ENCODE measurements at places on chromosomes 13 and 19.

DNA sequence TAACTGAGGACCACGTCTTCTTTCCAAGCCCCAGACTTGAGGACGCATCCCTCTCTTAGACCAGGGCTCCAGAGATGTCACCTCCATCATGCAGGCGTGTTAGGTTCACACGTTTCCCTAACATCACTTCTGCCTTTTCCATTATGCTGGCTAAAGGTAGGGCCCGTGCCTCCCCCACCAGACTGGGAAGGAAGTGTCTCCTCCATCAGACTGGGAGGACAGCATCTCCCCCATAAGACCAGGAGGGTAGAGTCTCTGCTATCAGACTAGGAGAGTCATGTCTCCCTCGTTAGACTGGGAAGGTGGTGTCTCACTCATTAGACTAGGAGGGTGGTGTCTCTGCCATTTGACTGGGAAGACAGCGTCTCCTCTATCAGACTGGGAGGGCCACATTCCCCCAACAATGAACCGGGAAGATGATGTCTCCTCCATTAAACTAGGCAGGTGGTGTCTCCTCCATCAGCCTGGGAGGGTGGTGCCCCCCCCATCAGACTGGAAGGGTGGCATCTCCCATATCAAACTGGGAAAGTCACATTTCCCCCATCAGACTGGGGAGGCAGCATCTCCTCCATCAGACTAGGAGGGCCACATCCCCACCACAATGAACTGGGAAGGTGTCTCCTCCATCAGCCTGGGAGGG is 18.1 kb upstream of the SPC24 start:
- no peak for DNase-seq

DNA sequence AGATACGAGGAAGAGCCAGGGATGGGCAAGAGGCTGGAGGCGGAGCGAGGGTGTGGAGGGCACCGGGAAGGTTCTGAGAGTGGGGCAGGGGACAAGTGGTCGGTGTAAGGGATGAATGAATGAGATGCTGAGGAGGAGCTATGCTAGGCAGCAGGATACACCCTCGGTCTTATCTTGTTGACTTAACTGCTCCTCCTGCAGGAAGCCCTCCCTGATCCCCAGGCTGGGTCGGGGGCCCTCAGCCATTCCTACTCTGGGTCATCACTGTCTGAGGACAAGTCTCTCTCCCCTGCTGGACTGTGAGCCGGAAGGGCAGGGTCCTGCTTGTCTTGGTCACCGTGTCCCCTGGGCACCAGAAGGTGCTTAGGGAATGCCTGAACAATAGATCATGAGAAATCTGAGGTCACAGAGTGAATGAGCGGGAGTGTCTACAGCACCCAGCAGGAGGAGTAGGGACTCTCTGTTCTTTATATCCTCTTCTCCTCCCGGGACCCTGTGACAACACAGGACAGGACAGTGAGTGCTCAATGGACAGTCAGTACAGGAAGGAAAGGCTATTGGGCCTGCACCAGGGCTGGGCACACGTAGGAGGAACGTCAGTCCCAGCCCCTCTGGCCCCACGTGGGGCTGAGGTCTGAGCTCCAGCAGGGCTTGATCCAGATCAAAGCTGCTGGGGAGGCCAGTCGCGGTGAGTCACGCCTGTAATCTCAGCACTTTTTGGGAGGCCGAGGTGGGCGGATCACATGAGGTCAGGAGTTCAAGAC is 6.5 kb downstream of the NKPD1 start:
- no peak for DNase-seq

- DNase-seq = no peak
Observed at GRCh38 chr13:106499896-106500295, 35.6 kb downstream of the EFNB2 start.

- DNase-seq = no peak
Observed at GRCh38 chr19:18646535-18647370, 9.9 kb downstream of the KLHL26 start.

GRCh38 chr13:41700790-41701310 is 243.5 kb downstream of the RGCC start:
- DNase-seq = no peak

DNA sequence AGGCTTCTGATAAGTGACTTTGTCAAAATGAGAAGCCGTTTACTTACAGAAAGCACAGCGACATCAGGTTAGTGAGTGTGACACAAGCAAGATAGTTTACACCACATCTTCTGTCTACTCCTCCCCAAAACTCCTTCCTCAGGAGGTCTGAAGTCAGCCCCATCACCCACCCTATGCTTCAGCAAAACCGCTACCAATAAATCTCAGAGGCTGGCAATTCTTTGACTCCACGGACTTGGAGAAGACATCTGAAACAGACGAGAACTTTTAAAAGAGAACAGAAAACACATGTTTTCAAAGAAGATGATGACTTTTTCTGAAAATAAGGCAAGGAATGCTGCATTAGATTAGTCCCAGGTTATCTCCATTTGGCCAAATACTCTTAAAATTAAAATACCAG is 261.1 kb downstream of the TBC1D4 start:
- no peak for DNase-seq

- DNase-seq = no peak
Observed at GRCh38 chr13:109644069-109644750, 142.2 kb downstream of the IRS2 start.

- DNase-seq = no peak
Observed at GRCh38 chr13:49664606-49665005, 26.7 kb downstream of the EBPL start.

GRCh38 chr13:98239162-98240076 is 62.4 kb upstream of the RNF113B start:
- DNase-seq = no peak

DNA sequence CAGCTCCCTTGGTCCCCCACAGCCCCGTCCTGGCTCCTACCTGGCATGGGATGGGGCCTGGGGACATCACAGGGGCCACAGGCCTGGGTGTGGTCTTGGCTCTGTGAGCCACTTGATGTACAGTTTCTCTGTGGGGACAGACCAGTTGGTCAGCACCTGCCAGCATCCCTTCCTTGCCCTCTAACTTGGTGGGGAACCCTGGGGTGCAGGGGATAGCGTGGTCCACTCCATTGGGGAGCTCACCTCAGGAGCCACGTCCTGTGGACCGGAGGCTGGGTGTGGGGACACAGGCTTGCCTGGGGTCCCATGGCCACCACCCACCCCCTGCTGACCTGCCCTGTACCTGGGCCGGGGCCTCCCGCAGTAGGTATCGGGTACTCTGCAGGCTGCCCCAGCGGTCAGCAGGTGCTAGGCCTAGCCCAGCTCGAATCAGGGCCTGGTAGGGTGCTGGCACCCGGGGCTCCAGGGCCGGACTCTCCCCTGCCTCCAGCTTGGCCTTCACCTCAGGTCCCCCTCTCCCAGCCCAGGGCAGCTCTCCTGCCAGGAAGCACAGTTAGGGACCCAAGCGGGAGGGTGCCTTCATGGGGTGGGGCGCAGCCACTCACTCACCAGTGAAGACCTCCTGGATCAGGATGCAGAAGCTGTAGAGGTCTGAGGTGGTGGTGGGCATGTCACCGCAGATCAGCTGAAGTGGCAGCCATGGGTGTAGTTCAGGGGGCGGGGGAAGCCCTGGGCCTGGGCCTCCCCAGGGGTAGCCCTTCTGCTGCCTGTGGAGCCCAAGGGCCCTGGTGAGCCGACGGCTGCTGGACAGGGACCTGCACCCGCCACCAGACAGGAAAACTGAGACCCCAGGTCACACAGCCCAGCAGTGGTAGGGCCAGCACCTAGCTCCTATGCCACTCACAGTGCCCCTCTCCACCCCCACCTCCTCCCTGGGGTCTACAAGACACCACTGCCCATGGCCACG is 14.9 kb downstream of the ARHGAP33 start:
- no peak for DNase-seq

DNA sequence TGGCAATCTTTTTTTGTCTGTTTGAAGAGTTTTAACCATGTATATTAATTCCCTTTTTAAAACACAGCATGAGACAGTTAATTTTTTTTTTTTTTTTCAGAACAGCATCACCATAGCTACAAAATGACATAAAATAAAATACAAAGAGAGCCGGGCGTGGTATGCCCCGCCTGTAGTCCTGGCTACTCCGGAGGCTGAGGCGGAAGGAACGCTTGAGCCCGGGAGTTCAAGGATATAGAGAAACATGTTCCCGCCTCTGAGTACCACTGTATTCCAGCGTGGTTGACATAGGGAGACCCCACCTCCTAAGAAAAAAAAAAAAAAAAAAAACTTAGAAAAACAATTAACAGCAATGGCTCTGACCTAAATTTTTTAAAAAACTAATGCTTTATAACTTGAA is 10.0 kb upstream of the INSR start:
- DNase-seq = no peak

- peak; percentile 83 for DNase-seq
Observed at GRCh38 chr19:18340990-18341868, 831 bp downstream of the PGPEP1 start.

DNA sequence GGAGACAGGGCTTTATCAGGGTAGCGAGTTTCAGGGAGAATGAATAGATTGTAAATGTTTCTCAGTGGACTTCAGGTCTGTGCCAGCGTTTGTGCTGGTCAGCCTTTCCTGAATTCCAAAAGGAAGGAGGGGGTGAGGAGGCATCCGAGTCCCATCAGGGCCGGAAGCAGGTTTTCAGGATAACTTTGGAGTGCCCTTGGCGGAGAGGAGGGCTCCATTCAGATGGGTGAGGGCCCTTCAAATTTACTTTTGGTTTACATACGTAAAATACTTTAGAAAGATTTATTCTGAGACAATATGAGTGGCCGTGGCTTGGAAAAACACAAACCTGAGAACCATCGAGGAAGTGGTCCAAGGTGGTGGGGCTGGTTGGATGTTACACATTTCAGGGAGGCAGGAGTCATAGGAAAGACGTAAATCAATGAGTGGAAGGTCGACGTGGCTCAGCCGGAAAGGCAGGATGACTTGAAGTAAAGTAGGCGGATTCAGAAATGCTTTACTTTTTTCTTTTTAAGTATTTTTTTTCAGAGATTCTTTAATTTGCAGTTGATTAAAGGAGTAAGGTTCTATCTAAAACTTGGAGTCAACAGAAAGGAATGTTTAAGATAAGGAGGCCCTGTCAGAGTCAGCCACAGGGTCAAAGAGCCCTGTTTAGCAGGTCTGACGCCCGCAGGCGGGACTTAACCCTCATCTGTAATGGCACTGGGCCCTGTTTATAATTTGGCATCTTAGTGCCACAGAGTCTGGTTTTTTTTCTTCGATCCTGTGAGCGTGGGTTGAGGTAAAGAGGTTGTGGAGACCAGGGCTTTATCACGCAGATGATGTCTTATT is 32.8 kb downstream of the ATP11A start:
- no peak for DNase-seq

GRCh38 chr19:18153556-18154134 is 682 bp downstream of the PIK3R2 start:
- peak; percentile 44 for DNase-seq

DNA sequence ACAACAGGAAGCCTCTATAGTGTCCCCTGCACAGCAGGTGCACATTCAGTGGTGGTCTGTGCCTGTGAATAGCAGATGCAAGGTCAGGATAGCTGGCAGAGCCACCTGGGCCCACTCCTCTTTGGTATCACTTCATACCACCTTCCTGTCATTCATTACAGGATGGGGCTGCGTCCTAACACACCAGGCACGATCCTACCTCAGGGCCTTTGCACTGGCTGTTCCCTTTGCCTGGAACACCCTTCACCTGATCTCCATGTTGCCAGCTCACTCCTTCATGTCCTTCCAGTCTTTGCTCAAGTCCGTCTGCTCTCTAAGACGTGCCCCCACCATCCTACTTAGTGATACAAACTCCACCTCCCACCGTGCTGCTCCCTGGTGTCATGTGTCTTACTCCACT is 4.6 kb upstream of the LPAR2 start:
- no peak for DNase-seq

DNA sequence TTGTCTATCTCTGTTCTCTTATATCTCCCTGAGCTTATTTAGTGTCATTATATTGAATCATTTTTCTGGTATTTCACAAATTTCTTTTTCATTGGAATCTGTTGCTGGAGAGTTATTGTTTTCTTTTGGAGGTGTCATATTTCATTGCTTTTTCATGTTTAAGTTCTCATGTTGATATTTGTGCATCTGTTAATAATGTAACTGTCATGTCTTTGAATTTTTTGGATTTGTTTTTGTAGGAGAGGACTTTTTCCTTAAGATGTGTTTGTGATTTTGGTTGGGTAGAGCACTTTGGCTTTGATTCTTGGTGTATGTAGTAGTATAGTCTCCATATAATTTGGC is 64.0 kb downstream of the DNAJC3 start:
- no peak for DNase-seq

DNA sequence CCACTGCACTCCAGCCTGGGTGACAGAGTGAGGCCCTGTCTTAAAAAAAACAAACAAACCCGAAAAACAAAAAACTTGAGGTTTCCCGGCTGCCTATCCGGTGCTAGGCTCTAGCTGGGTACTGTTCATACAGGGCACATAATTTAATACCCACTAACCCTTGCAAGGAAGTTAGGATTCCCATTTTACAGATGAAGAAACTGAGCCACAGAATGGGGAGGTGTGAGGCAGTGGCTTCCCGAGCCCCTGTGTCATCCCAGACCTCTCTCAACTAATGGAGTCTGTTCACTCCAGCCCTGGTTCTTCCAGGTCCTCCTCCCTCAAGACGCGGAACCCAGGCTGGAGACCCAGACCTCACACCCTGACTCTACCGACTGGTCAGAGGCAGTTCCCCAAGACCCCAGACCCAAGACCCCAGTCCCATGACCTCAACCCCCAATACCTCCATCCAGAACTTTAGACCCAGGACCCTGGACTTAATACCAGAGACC is 576 bp downstream of the APBA3 start:
- peak; percentile 14 for DNase-seq

- no peak for DNase-seq
Observed at GRCh38 chr13:43362556-43362955, 339.2 kb downstream of the DNAJC15 start.

GRCh38 chr19:13149628-13150186 is 468 bp downstream of the STX10 start:
- DNase-seq = peak; percentile 40

- DNase-seq = peak; percentile 82
Observed at GRCh38 chr19:42176990-42177685, 40.3 kb downstream of the DEDD2 start.

GRCh38 chr19:52200044-52200443 is 10.2 kb downstream of the PPP2R1A start:
- no peak for DNase-seq

DNA sequence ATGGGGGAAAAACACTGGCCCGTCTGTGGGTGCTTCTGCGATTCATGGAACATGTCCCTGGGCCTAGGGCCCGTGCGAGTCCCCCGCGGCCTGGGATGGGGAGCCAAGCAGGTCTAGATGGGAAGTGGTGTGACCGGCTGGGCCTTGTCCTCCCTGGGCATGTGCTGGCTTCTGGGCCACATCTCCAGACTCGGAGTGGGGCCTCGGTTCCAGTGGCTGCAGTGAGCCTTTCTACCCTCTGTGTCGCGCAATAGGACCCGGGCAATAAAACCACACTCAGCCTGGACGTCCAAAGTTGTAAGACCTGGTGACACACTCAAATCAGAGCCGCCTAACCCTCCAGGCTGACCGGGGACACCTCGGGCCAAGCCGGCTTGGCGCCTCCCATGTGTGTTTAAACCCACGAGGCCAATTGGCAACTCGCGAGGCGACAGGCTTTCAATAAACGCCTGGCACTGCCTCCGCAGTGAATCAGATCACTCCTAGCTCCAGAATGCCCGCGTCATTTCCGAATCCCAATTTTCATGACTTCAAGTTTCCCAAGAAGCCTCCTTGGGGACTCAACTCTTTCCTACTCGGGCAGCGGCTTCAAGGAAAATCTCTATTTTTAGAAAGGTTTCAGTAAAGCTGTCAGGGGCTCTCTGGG is 57.3 kb downstream of the KLF2 start:
- DNase-seq = no peak

All from CD4-positive, alpha-beta T cell treated with Interleukin-6 for 4 hours (primary cell).